ENCODE measurements at places on chromosomes 6 and 20.

GRCh38 chr6:166485651-166486535, 100.6 kb downstream of the RAMACL start:
- no peak for DNase-seq

DNA sequence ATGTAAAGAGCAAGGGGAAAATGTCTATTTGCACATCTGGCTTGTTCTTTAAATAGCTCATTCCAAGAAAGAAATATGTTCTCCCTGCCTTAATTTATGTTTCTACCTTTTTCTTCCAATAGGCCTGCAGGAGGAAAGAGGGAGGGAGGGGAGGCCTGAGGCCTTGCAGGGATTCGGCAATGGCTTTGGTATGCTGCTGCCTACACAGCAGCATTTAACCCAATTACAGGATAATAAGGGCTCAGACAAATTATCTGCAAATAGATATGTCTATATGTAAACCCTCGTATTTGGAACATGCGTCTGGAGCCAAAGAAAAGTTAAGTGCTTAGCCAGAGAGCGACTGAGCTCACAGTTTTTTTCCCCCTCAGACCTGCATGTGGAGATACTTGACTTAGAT, 277.2 kb downstream of the CDC5L start:
- DNase-seq: no peak

DNA sequence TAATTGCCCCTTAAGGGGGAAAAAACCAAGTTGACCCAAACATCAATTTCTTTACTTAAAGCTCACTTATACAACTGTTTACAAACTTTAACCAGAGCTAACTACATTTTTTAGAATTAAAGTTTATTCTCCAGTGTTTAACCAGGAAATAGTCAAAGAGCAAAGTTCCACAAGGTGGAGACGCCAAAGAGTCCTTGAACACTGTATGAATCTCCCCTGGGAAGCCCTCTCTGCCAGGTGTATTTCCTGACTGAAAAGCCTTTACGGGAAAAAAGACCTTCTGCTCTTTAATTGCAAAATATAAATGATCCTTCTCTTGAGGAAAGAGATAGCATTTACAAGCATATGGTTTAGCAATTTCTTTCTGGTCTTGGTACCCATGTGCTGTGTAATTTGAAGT, 36.2 kb downstream of the BTBD9 start:
- DNase-seq: no peak

DNA sequence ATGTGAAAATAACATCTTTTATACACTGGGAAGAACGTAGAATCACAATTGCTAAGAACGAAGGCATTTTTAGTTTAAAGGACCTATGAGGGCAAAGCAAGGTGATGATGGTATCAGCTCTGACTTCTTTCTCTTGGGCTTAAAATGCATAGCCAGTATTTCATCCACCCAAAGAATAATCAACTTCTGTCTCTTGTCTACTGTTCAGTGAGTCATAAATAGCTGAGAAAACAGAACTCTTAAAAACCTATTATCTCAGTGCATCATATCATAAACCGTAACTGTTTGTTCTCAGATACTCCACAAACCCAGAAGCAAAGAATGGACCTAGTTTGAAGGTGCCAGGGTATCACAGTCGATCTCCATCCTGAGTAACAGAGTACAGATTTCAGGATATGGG, 5.2 kb downstream of the PHF10 start:
- no peak for DNase-seq

- no peak for DNase-seq
Measured at GRCh38 chr20:57282670-57283361, 16.4 kb upstream of the BMP7 start.

All from activated CD8-positive, alpha-beta memory T cell treated with anti-CD3 and anti-CD28 coated beads for 48 hours (primary cell).